Memory B cell (primary cell): ENCODE measurements at places on chromosomes 13 and 19.
A peak's percentile ranks its signal among the peaks of the same experiment; 100 is the strongest.

DNA sequence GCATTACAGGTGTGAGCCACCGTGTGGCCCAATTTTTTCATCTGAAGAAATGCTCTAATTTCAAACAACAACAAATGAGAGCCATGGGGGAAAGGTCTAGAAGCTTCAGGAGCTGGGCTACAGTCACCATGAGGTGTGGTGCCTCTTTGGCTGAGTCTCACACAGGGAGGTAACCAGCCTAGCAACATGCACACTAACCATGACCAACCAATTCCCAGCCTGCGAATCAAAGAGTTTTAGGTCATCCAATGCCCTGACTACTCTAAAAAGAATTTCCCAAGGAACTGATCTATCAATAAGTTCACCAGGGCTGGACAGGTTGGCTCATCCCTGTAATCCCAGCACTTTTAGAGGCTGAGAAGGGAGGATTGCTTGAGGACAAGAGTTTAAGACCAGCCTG is 29.9 kb downstream of the PBX4 start:
- DNase-seq = no peak
- no peaks in the 10 kb centered on the region for H3K27me3 ChIP-seq
- peaks cover 2% of the 10 kb centered on the region for H3K36me3 ChIP-seq
- H3K27ac ChIP-seq = peak overlapping the region; percentile 35

DNA sequence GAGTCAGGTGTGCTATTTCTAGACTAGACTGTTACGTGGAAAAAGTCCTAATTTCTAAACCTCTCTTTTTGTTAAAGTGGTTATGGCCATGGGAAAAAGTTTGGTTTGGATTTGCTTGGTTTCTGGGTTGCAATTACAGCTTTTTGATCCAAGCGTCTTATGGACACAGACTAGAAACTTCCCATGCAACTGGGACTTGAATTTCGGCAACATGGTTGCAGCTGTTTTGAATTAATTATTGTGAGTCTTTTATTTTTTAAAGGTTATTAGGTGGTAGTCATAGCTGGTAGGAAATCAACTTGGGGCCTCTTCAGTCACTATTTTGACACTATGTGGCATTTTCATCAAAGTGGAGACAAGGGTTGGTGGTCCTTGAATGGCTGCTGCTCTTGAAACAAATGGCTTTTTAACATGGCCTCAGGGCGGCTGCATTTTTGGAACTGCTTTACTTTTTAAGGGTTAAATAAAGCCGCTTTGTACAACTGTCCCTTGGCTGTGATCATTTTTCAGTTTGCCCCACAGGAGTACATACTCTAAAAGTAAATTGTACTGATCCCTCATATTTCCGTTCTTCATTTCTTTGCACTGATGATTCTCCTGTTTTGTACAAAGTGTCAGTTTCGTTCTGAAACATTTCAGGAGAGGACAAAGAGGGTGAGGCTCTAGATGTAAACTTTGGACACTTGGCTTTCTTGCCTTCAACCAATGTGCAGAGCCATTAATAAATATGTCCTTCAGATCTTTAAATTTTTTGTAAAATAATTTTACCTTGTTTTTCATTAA is 15.9 kb downstream of the HNRNPM start:
- peak overlapping the region; percentile 82 for H3K27ac ChIP-seq
- peaks cover 36% of the 10 kb centered on the region for H3K4me1 ChIP-seq
- no peaks in the 10 kb centered on the region for H3K27me3 ChIP-seq
- H3K36me3 ChIP-seq = peaks cover 26% of the 10 kb centered on the region

DNA sequence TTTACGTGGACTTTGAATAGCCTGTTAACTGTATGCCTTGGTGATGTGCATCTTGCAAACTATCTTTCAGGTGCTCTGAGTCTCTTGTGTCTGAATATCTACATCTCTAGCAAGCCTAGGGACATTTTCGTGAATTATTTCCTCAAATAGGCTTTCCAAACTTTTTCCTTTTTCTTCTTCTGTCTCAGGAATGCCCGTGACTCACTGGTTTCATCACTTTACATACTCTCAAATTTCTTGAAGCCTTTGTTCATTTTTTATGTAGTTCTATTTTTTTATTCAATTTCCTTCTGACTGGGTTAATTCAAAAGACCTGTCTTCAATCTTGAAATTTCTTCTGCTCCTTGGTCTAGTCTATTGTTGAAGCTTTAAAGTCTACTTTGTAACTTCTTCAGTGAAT is 332.2 kb downstream of the OXGR1 start:
- DNase-seq = no peak
- no peaks in the 10 kb centered on the region for H3K4me1 ChIP-seq
- no peaks in the 10 kb centered on the region for H3K36me3 ChIP-seq

DNA sequence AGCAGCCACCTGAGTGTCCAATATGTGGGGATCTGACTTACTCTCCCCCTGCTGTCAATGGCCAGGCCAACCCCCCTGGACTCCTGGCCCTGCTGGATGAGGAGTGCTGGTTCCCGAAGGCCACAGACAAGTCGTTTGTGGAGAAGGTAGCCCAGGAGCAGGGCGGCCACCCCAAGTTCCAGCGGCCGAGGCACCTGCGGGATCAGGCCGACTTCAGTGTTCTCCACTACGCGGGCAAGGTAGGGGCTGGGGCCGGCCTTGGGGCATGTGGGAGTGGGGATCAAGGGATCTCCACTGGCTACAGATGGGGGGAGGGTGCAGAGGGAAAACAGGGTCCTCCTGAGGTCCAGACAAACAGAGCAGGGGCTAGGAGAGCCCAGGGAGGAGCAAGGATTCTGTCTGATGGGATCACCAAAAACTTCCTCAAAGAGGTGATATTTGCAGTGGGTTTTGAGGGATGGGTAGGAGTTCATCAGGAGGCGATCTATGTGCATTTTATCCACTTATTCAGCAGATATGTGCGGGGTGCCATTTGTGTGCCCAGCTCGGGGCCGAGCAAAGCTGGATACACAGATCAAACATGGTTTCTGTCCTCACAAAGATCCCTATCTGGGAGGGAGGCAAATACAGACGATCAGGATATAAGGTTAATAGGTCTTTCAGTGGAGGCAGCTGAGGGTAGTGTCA is 47.2 kb downstream of the MYH14 start:
- peaks cover 4% of the 10 kb centered on the region for H3K4me1 ChIP-seq
- peaks cover 25% of the 10 kb centered on the region for H3K27me3 ChIP-seq
- no peak for DNase-seq
- peaks cover 5% of the 10 kb centered on the region for H3K36me3 ChIP-seq
- H3K27ac ChIP-seq = no peak overlapping the region

- H3K4me1 ChIP-seq = peaks cover 54% of the 10 kb centered on the region
- H3K27ac ChIP-seq = peak overlapping the region; percentile 95
- no peaks in the 10 kb centered on the region for H3K36me3 ChIP-seq
These were observed 79.3 kb upstream of the TM9SF2 start for GRCh38 chr13:99421758-99422585.

DNA sequence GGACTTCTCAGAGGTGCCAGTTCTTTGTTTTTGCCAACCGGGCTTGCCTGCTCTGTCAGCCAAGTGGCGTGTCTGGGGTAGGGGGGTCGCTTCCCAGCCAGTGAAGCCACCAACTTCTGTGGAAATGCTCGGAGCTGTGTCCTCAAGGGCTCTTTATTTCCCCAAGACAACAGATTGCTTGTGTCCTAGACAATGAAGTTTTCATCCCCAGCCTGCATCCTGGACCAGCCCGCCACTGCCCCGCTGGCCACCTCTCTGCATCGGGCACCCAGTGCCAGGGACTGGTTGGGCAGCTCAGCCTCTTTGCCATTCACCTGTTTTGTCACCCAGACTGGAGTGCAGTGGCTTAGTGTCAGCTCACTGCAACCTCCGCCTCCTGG is 3.7 kb downstream of the RAB11B start:
- no peak overlapping the region for H3K4me3 ChIP-seq
- H3K4me1 ChIP-seq = peaks cover 27% of the 10 kb centered on the region
- DNase-seq = no peak
- no peak overlapping the region for H3K27ac ChIP-seq

GRCh38 chr13:97327506-97328221 is 105.5 kb downstream of the MBNL2 start:
- no peak overlapping the region for H3K27ac ChIP-seq
- no peaks in the 10 kb centered on the region for H3K27me3 ChIP-seq
- H3K4me1 ChIP-seq = peaks cover 13% of the 10 kb centered on the region
- no peak for DNase-seq
- H3K4me3 ChIP-seq = no peak overlapping the region

DNA sequence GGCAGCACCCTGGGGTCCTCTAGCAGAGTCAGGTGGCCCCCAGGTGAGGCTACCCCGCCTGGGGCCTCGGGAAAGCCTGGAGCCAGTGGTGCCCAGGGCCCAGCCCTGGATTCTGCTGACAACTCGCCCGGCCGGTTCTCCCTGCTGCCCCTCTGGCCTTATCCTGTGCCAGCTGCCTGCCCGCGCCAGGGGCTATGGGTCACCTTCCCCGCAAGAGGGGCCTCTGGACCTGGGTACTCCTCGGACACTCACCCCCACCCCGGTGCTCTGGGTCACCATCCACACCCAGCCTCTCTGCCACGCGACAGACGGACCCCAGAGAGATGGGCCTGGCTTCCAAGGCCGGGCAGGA is 24.0 kb downstream of the ZBTB7A start:
- peaks cover 10% of the 10 kb centered on the region for H3K36me3 ChIP-seq
- no peak for DNase-seq
- H3K27me3 ChIP-seq = no peaks in the 10 kb centered on the region

- H3K27me3 ChIP-seq = no peaks in the 10 kb centered on the region
- peaks cover 3% of the 10 kb centered on the region for H3K36me3 ChIP-seq
- H3K4me1 ChIP-seq = peaks cover 24% of the 10 kb centered on the region
These were observed 16.7 kb downstream of the KDM4B start for GRCh38 chr19:4985551-4985991.

GRCh38 chr19:43422000-43422688 is 7.5 kb downstream of the TEX101 start:
- H3K4me3 ChIP-seq = no peak overlapping the region
- peaks cover 7% of the 10 kb centered on the region for H3K27me3 ChIP-seq
- H3K36me3 ChIP-seq = peaks cover 3% of the 10 kb centered on the region
- peaks cover 8% of the 10 kb centered on the region for H3K4me1 ChIP-seq
- H3K27ac ChIP-seq = no peak overlapping the region

DNA sequence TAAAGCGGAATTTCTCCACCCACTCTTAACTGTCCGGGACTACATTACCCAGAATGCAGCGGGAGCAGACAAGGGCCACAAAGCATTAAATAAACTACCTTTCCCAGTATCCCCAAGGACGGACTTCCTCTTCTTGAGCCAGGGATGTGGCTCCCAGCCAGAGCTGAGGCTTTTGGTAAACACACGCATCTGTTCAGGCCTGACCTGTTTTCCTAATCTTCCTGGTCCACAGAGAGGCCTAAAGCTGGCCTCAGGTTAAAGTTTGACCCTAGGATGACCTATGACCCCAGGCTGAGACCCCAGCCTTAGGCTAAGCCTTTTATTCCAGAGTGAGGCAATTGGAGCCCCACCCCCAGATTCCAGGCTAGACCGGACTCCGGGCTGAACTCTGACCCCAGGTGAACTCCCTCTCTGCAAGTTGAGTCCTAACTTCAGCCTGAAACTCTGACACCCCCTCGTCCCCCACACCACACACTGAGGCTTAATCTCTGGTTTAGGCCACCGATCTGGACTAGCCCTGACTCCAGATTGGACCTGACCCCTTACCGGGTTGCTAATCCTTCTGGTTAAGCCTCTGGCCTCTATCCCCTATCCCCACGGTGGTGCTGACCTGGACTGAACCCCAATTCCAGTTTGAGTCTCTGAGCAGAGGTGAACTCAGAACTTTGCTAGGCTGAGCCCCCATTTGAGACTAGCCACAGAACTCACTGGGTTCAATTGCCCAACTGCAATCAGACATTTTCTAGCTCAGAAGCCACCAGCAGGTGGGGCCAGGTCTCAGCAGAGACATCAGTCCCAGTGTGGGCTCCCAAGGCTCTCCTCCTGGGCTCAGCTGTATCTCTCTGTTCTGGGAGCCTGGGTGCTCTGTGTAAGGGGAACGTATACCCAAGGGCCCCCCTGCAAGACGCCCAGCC is 750 bp upstream of the GPR108 start:
- H3K36me3 ChIP-seq = peaks cover 2% of the 10 kb centered on the region
- H3K27ac ChIP-seq = peak overlapping the region; percentile 91
- peak; percentile 53 for DNase-seq
- no peaks in the 10 kb centered on the region for H3K27me3 ChIP-seq
- peak overlapping the region; percentile 91 for H3K4me3 ChIP-seq

GRCh38 chr13:73717632-73718031 is 416.6 kb downstream of the KLF12 start:
- peaks cover 29% of the 10 kb centered on the region for H3K36me3 ChIP-seq
- H3K4me3 ChIP-seq = no peak overlapping the region
- no peaks in the 10 kb centered on the region for H3K27me3 ChIP-seq
- H3K4me1 ChIP-seq = peaks cover 2% of the 10 kb centered on the region
- no peak overlapping the region for H3K27ac ChIP-seq

DNA sequence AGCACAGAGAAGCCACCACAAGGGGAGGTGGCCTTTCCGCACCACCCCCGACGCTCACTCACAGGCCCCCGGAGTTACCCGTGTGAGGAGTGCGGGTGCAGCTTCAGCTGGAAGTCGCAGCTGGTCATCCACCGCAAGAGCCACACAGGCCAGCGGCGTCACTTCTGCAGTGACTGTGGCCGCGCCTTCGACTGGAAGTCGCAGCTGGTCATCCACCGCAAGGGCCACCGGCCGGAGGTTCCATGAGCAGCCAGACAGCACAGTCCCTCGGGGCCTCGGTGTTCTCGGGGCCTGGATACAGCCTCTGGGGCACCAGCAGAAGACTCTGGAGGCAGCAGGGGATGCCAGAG is 4.3 kb downstream of the ZNF446 start:
- no peaks in the 10 kb centered on the region for H3K27me3 ChIP-seq
- H3K27ac ChIP-seq = no peak overlapping the region
- no peak overlapping the region for H3K4me3 ChIP-seq
- no peak for DNase-seq
- H3K4me1 ChIP-seq = peaks cover 10% of the 10 kb centered on the region

DNA sequence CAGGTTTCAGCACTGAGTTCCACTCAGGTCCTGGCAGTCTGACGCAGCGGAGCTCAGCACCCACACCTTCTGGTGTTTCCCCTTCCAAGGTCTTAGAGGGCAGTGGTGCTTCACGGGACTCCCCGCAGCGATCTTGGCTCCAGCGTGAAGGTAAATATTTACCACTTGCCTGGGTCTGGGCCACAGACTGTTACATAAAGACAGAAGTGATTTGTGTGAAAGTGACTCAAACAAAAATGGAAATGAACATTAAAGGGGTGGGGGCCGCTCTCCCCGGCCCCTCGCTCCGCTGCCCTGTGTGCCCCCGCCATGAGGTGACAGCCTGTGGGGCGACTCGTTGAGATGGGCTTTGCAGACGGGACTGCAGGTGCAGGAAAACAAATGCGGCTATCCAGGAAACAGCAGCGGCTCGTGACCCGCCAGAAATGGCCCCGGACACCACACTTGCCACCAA is 55.0 kb downstream of the GGACT start:
- H3K27me3 ChIP-seq = no peaks in the 10 kb centered on the region
- no peak overlapping the region for H3K4me3 ChIP-seq
- no peak for DNase-seq
- peaks cover 19% of the 10 kb centered on the region for H3K36me3 ChIP-seq
